ENCODE measurements at places on chromosomes 1 and 21.

- no peak for DNase-seq
These were observed 515.9 kb downstream of the PLPP3 start for GRCh38 chr1:56063461-56063860.

GRCh38 chr1:56278061-56278460, 301.3 kb downstream of the PLPP3 start:
- DNase-seq: no peak

GRCh38 chr1:65704318-65704717, 88.4 kb upstream of the PDE4B start:
- no peak for DNase-seq

DNA sequence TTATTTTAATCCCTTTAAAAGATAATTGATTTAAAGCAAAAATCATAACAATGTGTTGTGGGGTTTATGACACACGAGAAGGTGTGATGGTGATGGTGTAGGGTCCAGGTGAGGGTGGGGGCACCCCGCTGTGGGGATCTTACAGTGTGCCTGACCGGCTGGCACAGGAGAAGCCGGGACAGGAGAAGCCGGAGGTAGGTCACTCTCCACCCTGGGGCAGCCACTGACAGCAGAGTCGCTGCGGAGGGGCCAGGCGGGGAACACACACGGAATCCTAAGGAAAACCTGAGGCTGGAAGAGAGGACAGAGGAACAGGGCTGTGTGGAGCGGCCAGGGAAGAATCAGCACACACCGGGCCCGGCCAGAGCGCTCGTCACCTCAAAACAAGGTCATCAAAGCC, 4.3 kb upstream of the LRRC3 start:
- DNase-seq: no peak

DNA sequence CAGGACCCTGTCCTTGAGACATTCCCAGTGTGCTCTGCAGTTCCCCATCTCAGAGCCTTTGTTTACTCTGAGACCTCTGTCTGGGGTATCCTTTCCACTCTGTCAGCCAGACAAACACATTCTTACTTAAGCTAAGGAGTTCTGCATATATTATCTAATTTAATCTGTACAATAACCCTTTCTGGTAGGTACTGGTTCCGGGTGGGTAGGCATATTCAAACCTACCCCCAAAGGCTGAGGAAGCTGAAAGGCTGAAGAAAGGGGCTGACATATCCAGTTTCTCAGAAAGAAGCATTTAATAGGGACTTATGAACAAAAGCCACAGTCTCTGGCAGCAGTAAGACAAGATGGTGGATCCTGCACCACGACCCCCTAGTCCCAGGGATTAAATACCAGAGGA, 53.1 kb downstream of the KCNN3 start:
- DNase-seq: no peak

- peak; percentile 85 for DNase-seq
These were observed 420 bp downstream of the CFAP57 start for GRCh38 chr1:43172527-43172972.

- peak; percentile 39 for DNase-seq
These were observed 36.3 kb upstream of the IL10 start for GRCh38 chr1:206808615-206809014.

DNA sequence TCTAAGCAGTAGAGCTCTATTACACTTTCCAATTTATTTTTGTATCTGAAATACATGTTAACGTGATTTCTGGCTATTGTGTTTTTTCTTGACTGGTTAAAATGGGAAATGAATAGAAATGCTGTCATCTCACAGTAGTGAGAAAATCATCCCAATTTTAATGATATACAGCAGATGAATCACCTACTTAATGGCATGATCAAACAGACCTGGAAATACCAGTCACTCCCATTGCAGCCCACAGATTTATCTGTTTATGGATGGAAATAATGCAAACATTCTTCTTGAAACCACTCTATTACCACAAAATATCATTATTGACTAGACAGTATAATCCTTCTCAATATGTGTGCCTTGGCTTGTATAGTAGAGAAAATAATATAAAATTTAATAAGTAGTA, 497.8 kb upstream of the ADAMTS5 start:
- no peak for DNase-seq

DNA sequence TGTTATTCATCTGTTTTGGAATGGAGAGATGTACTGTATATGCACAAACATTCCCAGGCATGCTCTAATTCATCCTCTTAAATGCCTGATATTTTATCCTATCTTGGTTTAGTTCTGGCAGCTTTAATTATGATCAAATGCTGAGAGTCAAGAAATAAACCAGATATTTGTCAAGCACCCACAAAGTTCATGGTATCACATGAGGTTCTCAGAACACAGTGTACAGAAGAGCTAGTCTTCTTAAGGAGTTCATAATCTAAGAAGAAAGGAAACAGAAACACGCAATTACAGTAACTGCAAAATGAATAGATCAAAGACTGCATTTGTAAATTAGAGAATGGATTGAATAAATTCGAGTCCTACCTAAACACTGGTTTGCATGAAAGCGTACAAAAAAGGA, 58.3 kb upstream of the KCNH1 start:
- no peak for DNase-seq
